HEK293T (cell line): ENCODE measurements at places on chromosomes 1 and 21.

- DNase-seq: no peak
These were observed 610.0 kb downstream of the PLPP3 start for GRCh38 chr1:55969322-55969721.

DNA sequence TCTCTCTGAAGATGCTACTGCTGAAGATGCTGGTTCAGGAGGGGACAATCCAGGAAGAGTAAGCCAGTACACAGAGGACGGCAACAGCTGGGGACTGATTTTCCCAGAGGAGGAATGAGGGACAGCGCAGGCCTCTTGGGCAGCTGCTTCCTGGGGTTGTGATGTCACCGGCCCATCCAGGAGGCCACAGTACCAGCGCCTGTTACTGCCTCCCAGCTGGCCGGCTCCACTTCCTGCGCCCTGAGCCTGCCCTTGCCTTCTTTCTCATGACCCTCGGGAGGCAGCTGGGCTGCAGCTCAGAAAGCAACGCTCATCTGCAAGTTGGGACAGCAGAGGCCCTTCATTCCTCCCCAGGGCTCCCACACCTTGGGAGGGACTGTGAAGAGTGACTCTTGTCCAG lies 21.9 kb upstream of the ID3 start:
- no peak for DNase-seq

DNA sequence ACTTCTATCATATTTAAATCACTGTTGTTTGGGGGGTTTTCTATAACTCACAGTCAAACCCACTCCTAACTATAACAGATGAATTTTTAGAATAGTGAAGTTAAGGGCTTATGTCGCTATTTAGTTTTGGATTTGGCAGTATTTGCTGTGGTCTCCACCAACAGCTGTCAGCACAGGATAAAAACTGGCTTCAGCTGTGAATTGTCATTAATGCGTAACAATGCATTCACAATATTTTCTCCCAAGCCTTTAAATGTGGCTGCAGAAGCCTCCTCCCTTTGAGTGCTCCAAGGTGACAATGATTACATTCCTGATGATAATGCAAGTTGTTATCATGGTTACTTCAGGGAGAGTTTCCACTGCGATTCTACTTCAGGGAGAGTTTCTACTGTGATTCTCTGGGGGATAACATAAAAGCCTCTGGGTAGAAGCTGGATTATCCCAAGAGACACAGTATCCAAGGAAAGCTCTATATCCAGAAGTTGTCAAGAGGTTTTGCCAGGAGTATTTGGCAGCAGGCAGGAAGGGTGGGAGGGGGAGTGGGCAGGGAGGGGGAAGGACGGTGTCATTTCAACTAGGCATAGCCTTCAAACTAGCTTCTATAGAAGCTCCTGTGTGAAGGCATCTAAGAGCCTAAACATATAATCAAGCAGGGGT lies 14.9 kb upstream of the SMIM12 start:
- DNase-seq: no peak

- no peak for DNase-seq
These were observed 2.2 kb downstream of the ACAP3 start for GRCh38 chr1:1305300-1306069.

- DNase-seq: no peak
These were observed 189.0 kb upstream of the NFIA start for GRCh38 chr1:60893136-60893930.

GRCh38 chr21:38123626-38124025 lies 133.2 kb upstream of the KCNJ15 start:
- no peak for DNase-seq

- DNase-seq: no peak
These were observed 98.8 kb downstream of the SDCCAG8 start for GRCh38 chr1:243354511-243355153.

DNA sequence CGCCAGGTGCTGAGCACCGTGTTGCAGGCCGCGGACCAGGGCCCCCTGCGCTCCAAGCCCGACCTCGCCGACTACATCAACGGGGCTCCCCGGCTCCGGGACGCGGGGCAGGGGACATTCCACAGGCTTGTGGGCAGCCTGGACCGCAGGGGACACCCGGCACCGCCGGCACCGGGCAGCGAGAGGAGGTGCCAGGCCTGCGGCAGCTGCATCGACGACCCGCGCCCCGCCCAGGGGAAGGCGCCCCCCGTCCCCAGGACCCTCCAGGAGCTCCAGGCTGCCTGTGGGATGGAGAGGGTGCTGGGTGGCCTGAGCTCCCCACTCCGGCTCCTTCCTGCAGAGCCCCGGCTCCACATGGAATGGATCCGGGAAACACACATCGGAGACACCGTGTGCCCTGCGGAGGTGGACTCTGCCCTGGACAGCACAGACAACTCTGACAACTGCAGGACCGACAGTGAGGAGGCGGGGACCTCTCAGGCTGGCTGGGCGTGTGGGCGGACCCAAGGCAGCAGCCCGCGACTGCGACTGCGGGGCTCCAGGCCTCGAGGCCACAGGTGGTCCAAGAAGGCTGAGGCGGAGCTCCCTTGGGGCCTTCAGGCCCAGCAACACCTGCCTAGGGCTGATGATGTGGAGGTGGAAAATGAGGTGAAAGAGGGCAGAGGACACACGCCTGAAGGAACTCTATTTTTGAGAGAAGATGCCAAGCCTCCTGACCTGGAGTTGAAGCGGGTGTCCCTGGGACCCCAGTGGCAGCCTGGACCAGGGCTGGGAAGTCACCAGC lies 22.8 kb downstream of the KIAA1614 start:
- DNase-seq: no peak

GRCh38 chr1:101440485-101440884 lies 203.7 kb downstream of the S1PR1 start:
- no peak for DNase-seq

DNA sequence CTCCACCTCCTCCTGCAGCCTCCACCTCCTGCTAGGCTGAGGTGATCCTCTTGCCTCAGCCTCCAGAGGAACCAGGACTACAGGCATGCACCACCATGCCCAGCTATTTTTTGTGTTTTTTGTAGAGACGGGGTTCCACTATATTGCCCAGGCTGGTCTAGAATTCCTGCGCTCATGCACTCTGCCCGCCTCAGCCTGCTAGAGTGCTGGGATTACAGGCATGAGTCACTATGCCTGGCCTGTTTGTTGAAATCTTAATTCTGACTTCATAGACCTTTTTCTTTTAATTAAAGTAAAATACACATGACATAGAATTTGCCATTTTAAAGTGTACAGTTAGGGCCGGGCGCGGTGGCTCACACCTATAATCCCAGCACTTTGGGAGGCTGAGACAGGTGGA lies 42.7 kb downstream of the FAAP20 start:
- DNase-seq: no peak

GRCh38 chr1:221862971-221863370 lies 121.1 kb upstream of the DUSP10 start:
- no peak for DNase-seq

DNA sequence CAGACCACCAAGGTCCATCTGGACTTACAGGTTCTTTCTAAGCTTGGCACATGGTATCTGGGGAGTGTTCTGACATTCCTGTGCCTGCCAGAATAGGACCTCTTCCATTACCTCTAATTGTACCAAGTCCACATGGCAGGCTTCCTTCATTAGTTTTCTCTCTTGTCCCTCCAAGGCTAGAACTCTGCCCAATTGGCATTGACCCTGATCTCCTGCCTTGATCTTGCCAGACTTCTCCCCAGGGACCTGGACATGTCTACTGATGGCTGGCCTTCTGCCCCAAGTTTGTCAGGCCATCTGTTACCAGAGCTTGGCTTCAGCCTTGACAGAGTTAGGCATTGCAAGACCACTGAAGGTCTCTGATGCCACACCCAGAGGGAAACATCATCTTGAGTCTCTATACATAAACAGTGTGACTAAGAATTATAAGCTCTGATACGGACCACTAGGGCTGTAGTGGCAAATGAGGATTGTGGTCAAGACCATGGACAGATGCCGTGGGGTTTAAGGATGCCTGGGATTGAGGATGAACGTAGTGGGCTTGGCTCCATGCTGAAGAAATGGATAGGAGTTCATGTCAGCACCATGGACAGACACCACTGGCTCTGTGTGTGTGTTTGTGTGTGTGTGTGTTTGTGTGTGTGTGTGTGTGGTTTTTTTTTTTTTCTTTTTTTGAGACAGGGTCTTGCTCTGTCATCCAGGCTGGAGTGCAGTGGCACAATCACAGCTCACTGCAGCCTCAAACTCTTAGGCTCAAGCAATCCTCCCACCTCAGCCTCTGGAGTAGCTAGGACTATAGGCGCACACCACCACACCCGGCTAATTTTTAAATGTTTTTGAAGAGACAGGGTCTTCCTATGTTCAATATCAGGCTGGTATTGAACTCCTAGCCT lies 19.5 kb upstream of the PSMB2 start:
- peak; percentile 38 for DNase-seq

DNA sequence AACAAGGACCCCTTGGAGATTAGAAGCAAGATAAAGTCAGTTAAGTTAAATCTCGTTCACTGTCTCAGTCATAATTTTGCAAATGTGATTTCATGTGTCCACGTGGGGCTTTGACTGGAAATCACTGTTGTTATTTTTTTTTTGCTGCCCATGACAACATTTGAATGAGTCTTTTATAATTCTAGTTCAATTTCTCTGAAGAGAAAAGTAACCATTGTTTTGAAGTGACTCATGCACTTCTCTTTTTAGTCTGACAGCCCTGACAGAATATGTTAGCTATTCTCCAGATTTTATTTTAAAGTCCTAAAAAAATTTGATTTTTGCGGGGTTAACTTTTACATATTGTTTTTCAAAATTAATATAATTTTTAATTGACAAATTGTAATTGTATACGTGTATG lies 30.7 kb upstream of the NLRP3 start:
- no peak for DNase-seq

DNA sequence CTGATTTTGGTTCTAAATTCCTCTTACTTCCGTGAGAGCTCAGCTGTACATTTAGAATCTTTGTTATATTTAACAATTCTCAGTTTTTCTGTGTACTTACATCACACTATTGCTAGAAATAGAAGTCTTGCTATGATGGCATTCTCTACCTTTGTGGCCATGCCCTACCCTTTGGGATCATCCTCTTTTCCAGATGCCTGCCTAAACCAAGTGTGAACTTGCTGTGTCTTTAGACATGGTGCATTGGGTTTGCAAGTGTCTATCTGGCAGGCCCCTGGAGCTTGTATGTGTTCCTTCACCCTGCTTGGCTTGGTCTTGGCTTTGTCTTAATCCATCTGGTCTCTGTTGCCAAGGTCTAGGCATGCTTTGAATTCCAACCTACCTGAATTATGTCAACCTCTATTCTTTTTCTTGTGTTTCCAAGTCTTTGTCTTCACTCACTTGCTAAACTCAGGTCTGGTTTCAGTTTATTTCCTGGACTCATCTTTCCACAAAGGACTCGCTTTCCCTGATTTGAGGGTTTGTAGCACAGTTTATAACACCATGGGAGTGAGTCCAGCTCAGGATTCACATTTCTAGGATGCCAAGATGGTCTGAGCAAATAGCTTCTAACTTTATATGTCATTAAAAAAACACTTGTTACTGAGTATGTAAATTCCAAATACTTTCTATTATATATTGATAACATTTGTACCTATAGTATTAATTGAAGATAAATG lies 20.6 kb upstream of the APOBEC4 start:
- DNase-seq: no peak

DNA sequence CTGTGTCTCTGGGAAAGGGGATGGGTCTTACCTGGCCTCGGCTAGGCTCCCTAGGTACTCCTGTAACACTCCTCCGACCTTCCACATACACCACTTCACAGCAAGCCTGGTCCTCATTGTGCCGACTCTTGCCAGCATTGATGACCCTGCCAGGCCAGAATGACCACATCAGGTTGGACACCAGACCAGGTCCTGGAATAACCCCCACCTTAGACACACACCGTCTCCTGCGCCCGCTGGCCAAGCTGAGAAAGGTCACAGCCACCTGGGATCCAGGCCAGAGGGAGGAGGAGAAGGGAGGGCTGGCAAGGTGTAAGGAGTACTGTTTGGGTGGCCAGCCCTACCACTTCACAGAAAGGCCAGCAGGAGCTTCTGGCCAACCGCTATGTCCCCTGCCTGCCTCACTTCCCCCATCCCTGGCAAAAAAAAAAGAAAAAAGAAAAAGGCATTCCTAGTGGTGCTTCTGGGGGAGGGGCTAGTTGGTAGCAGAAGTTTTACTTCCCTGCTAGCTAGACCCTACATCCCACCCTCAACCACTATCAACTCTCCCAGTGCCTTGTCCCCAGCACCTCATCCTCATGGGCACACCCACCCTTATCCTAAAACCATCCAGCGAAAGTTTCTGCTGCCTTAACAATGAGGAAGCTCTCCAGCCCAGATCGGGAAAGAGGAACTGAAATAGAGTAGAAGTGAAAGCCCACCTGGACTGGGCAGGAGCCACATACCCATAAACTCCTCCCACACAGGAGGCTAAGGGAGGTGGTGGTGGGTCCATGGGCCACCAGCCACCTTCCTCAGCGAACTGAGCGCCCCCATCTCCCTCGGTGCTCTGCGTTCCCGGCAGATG lies 1.4 kb downstream of the PPM1J start:
- DNase-seq: no peak

DNA sequence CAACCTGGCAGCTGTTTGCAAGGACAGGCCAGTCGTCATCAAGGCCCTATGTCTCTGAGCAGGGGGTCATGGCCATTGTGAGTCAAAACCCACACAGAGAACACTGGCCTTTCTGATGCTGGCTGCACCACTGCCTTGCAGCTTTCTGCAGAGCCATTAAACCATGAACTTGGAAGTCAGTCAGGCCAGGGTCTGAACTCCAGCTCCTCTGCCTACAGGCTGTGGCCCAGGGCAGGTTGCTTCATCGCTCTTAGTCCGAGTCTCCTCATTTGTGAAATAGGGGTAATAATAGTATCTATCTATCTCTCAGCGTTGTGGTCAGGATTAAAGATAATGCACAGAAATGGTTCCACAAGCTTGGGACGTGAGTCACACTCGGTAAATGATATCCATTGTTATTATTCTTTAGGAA lies 35.8 kb upstream of the HIVEP3 start:
- DNase-seq: no peak

DNA sequence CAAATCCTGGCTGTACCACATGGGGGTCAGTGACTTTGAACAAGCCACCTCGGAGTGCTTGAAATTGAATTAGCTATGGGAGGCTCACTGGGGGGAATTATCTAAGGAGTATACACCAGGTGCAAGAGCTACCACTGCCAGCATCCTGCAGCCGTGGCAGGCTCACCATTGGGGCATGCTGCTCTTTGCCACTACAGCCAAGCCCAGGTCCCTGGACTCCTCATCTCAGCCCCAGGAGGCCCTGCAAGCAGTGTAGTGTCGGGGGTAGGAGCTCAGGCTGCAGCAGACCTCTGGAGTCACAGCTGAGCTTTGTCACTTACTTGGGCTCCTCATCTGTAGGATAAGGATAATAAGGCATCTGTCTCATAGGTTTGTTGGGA lies 35.3 kb downstream of the ACOT11 start:
- DNase-seq: no peak

DNA sequence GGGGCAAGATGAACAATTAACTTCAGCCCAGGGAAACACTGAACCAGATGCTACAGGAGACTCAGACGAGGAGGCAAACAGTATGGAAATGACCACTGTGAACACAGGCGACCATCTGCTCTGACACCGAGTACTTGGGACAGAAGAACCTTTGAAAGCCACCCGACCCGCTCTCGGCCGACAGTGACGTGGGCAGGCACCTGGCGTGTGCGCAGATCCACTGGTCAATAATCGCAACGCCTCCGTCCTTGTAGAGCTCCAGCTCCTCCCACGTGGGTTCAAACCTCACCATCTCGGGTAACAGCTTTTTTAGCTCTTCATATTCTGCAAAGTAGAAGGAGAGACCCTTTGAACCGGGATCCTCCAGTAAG lies 20.3 kb downstream of the POFUT2 start:
- DNase-seq: no peak

- no peak for DNase-seq
These were observed 35.5 kb downstream of the CA6 start for GRCh38 chr1:8981169-8981568.
